ENCODE measurements at places on chromosomes 5 and 9. TPM values are rescaled to one million over a fixed set of nuclear protein-coding genes. Genes with fewer than 3 reads are reported as not detected.

DNA sequence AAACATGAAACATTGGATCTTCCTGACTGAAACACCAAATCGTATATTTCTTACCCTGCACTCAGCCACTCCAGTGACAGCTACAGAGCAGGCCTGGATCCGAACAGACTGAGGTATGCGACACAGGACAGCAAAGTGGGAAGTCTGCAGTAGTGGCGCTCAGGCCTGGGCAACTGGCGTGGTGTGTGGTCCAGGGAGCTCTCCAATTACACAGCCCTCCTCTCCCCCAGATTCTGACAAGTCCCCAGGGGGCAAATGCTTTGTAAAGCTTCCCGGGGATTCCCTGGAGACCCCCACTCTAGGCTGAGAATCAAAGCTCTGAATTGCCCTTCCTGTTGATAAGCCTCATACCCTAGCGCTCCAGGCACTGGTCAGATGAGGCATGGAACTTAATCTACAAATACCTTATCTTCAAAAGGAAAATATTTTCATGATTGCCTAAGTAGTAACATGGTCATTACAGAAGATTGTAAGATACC is 104.8 kb upstream of the ERCC6L2 start:
- no peak for DNase-seq

DNA sequence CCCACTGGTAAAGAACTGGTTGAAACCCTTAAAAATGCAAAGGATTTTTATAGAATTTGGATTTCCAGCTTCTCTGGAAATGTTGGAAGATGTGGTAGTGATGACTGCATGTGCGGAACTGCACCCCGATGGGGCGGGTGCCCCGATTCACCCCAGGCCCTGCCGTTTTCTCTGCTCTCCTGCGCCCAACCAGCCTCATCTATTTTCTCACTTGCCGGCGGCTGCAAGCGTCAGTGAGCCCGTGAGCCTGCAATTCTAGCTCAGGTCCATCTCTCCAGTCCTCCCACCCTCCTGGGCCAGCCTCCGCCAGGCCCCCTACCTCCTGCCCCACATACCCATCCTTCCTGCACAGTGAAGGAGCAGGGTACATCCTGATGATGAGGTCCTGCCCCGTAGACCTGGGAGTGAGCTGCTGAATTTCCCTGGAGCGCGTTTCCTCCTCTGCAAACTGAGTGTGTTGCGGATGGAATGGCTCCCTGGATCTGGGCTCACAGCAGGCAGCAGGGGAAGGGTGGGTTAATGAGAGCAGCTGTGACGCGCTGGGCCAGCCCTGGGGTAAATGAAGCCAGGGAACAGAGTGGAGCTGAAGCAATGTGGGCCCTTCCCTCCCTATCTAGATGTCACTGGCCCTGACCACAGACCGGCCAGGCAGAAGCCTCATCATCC is 45.9 kb upstream of the PHYKPL start:
- DNase-seq = no peak

- no peak for DNase-seq
Observed at GRCh38 chr5:79416499-79416898, 97.4 kb downstream of the HOMER1 start.

- DNase-seq = no peak
Observed at GRCh38 chr5:41908374-41909079, 4.4 kb downstream of the RIMOC1 start.

DNA sequence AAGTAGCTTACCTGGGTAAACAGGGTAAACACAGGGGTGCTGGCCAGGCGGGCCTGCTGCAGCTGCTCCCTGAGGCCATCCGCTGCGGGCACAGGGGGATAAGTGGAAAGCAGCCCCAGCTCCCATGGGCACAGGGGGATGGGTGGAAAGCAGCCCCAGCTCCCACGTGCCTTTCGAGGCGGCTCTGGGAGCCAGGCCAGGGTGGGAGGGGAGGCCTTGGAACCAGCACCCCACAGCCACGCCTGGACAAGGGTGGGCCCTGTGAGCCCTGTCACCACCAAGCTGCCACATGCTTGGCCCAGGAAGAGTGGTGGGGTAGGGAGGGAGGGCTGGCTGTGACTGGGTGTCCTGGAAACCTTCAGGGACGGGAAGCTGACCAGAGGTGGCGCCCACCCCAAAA is 7.8 kb upstream of the CARD9 start:
- DNase-seq = no peak

- no peak for DNase-seq
Observed at GRCh38 chr5:118253225-118254061, 734.9 kb downstream of the DTWD2 start.

GRCh38 chr5:161481922-161482321 is 64.6 kb downstream of the GABRB2 start:
- DNase-seq = no peak

- peak; percentile 90 for DNase-seq
Observed at GRCh38 chr5:172678902-172679301, 37.8 kb downstream of the NEURL1B start.

DNA sequence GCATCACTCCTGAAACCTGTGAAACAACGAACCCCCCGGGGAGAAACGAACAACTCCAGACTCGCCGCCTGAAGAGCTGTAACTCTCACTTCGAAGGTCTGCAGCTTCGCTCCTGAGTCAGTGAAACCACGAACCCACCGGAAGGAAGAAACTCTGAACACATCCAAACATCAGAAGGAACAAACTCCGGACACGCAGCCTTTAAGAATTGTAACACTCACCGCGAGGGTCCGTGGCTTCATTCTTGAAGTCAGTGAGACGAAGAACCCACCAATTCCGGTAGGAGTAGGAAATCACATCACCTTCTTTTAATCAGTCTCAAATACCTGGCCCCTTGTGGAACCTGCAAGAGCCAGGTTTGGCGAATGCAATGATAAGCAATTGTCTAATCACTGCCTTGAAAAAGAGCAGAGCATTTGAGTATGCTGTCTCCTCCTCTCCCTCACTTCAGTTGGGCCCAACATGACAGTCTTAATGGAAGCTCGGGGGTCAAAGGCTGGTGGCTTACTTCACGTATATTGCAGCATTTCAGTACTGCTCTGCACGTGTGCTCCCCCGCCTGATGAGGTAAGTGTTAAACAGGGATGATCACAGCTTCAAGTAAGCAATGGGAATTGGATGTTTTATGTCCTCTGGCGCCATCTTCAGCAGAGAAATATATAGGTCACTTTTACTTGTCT is 473 bp downstream of the IRGM start:
- no peak for DNase-seq

GRCh38 chr5:171205375-171205774 is 103.7 kb upstream of the TLX3 start:
- no peak for DNase-seq

DMRT3 gene
- not detected for total RNA-seq

SLC6A19 gene
- total RNA-seq = not detected

ZBTB34 gene
- 9.6 TPM for total RNA-seq

FCN2 gene
- total RNA-seq = not detected

PCDHA4 gene
- 0.48 TPM for total RNA-seq
